ENCODE measurements at places on chromosomes 4 and X. TPM values are rescaled to one million over a fixed set of nuclear protein-coding genes. Genes with fewer than 3 reads are reported as not detected.

DNA sequence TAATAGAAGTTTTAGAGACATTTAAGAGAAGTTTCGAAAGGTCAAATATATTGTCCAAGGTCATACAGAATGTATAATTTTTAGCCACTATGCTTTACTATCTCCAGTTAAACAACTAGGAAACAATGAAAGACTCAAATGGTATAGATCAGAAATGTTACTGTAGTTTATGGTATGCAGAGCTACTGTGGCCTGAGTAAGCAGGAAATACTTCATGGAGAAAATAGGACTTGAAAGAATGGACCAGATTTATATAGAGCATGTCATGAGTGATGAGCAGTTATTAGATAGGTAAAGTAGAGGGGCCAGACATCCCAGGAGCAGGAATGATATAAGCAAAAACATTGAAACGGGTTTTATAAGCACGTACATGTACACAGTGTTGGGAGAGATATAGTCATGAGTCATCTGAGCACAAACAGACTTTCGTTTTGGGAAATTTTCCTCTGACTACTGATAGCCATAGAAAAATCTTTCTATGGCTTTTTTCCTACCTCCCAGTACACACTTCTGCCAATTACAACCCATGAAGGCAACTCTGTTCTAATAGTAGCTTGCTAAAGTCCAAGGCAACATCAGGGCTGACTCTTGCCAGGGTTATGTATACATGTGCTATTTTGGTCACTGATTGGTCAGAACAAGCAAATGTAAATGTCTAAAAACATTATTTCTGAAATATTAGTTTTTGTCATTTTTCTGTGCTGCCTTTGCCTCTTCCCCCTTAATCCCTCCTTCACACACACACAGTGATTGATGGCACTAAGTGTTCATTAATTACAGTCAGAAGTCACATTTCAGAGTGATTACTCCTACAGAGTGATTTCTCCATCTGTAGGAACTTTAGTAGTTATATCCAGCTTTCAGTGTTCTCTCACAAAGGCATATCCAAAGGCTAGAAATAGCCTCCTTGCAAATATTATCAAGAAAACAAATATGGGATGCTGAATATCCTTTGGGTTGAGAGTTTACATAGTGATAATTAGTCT, 198.7 kb downstream of the ENOX2 start:
- no peak for DNase-seq
- no peak overlapping the region for H3K4me3 ChIP-seq
- H3K27ac ChIP-seq, result no peak overlapping the region
- H3K36me3 ChIP-seq, result no peaks in the 10 kb centered on the region
- peaks cover 2% of the 10 kb centered on the region for H3K4me1 ChIP-seq

The SEL1L3 gene
- 62.7 TPM for total RNA-seq

DNA sequence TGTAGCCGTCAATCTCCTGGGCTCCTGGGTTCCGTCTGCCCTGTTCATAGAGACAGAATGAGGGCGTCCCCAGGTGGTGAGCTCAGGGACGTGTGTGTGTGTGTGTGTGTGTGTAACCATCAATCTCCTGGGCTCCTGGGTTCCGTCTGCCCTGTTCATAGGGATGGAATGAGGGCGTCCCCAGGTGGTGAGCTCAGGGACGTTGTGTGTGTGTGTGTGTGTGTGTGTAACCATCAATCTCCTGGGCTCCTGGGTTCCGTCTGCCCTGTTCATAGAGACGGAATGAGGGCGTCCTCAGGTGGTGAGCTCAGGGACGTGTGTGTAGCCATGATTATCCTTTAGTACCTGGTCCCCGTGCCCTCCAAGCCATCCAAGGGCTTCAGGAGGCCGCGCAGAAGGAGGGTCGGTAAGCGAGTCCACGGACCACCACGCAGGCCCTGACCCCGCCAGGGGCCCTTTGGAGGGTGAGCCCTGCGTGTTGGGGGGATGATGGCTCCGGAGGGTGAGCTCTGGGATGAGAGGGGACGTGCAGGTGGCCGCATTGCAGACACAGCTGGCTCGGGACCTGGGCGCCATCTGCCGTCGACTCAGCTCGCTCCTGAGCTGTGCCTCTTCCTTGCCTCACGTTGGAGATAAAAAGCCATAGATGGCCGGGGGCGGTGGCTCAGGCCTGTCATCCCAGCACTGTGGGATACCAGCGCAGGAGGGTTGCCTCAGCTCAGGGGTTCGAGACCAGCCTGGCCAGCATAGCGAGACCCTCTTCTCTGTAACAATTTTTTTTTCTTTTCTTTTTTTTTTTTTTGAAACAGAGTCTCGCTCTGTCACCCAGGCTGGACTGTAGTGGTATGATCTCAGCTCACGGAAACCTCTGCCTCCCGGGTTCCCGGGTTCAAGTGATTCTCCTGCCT, 5.4 kb upstream of the GTPBP6 start:
- H3K4me1 ChIP-seq, result peaks cover 7% of the 10 kb centered on the region
- no peaks in the 10 kb centered on the region for H3K36me3 ChIP-seq
- no peaks in the 10 kb centered on the region for H3K27me3 ChIP-seq
- H3K4me3 ChIP-seq, result no peak overlapping the region

DNA sequence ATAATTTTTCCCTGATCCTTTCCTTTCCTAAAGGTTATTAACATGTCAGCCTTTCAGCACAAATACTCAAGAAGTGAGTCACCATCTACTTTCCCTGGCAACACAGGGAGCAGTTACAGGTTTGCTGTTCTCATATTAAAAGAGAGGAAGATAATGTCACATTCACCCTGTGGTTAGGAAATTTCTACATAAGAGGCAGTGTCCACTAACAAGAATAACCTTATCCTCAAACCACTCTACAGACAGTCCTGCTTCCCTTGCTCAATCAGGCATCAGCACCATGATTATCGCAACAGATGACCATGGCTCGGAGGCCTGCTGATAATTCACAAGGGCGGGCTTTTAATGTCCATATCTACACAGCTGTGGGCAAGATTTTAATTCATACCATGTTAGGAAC, 30.9 kb downstream of the RNF150 start:
- H3K4me1 ChIP-seq, result no peaks in the 10 kb centered on the region
- no peak overlapping the region for H3K4me3 ChIP-seq
- no peaks in the 10 kb centered on the region for H3K36me3 ChIP-seq
- DNase-seq, result no peak

DNA sequence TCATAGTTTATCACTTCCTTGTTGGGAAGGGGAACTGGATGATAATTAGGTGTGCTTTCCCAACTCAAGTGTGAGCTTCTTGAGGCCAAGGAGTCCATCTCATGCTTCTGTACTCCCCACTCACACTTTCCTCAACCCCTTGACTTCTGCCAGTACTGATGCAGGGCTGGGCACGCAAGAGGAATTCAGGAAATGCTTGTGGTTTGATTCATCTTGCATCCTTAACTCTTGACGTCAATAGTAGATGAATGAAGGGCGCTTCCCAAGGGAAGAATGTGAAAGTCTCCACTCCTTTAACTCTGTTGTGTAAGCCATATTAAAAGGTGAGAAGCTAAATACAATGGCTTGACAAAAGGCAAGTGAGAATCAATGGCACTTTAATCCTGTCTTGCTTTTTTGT, 101.8 kb downstream of the AGTR2 start:
- H3K27ac ChIP-seq, result no peak overlapping the region
- H3K4me1 ChIP-seq, result no peaks in the 10 kb centered on the region
- no peak for DNase-seq
- H3K27me3 ChIP-seq, result no peaks in the 10 kb centered on the region

DNA sequence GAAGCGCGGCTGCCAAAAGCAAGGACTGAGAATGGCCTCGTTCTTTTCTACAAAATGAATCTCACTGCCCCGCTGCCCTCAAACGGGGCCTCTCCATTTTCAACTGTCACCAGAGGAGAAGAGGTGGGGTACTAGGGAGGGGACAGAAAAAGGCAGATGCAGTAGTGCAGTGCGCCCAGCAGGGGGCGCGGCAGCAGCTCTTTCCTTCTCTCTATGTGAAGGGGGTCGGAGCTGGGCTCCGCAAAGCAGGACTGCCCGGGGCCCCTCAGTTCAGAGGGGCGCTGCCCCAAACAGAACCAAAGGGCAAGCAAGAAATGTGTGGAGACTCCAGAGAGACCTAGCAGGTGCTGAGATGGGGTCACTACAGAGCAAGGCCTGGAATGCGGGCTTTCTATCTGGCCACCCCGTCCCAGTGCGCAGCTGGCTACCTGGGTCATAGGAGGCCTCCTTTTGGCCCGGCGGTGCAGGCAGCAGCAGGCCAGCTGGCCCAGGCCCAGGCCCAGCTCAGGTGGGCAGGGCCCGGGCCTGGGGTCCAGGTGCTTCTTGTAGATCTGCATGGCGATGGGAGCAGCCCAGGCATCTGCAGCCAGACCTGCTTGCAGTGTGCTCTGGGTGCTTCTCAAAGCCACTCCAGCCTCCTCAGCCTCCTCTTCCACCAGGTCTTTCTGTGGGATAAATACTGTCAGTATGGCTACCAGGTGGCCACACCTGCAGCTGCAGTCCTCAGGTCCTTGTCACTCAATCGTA, 5.9 kb downstream of the IRAK1 start:
- peak overlapping the region; percentile 26 for H3K4me3 ChIP-seq
- no peaks in the 10 kb centered on the region for H3K27me3 ChIP-seq
- peak overlapping the region; percentile 77 for H3K27ac ChIP-seq

- peak overlapping the region; percentile 90 for H3K27ac ChIP-seq
- no peak for DNase-seq
- H3K36me3 ChIP-seq, result peaks cover 24% of the 10 kb centered on the region
Observed at GRCh38 chrX:45001048-45001447, 128.1 kb downstream of the KDM6A start.

DNA sequence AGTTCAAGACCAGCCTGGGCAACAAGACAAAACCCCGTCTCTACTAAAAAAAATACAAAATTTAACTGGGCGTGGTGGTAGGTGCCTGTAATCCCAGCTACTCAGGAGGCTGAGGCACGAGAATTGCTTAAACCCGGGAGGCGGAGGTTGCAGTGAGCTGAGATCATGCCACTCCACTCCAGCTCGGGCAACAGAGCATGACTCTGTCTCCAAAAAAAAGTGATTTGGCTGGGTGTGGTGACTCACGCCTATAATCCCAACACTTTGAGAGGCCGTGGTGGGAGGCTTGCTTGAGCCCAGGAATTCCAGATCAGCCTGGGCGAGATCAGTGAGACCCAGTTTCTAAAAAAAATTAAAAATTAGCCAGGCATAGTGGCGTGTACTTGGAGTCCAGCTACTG, 4.1 kb downstream of the OPHN1 start:
- DNase-seq, result no peak
- H3K36me3 ChIP-seq, result peaks cover 2% of the 10 kb centered on the region
- H3K4me3 ChIP-seq, result no peak overlapping the region
- H3K4me1 ChIP-seq, result peaks cover 3% of the 10 kb centered on the region
- H3K27ac ChIP-seq, result no peak overlapping the region

DNA sequence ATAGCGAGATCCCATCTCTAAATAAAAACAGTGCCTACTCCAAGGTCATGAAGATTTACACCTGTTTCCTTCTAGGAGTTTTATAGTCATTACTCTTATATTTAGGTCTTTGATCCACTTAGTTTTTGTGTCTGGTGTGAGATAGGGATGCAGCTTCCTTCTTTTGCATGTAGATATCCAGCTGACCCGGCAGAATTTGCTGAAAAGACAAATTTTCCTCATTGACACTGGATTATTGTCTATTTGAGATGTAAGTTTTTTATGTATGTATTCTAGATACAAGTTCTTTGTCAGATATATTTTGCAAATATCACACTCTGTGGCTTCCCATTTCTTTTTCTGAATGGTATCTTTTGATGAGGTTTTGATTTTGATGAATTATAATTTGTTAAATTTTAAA, 85.4 kb downstream of the RFC1 start:
- no peak for DNase-seq
- peaks cover 35% of the 10 kb centered on the region for H3K36me3 ChIP-seq
- no peaks in the 10 kb centered on the region for H3K27me3 ChIP-seq
- H3K4me1 ChIP-seq, result no peaks in the 10 kb centered on the region

The UGT2B11 gene
- total RNA-seq, result 0.93 TPM

GRCh38 chrX:38347136-38347535, 5.3 kb upstream of the OTC start:
- H3K27ac ChIP-seq, result no peak overlapping the region
- peaks cover 20% of the 10 kb centered on the region for H3K4me1 ChIP-seq
- H3K4me3 ChIP-seq, result no peak overlapping the region
- no peaks in the 10 kb centered on the region for H3K27me3 ChIP-seq
- no peak for DNase-seq

GRCh38 chr4:151331276-151332042, 6.1 kb upstream of the SH3D19 start:
- H3K4me3 ChIP-seq, result no peak overlapping the region
- DNase-seq, result no peak
- H3K27me3 ChIP-seq, result no peaks in the 10 kb centered on the region
- peaks cover 8% of the 10 kb centered on the region for H3K4me1 ChIP-seq

DNA sequence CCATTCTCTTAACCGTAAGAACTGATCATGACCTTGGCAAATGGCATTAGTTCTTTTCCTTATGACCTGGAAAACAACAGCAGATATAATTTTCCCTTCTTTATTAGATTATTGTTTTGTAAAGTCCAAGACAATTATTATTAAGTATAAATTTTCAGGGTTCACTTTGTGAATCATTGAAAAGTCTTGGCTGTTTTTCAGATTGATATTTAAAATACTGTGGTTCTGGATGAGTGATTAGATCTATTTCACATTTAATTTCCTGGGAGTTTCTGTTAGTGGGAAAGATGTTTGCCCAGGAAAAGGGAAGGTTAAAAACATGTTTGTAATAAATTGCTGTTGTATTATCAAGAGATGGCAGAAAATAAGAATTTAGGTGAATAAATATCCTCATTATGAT, 194.9 kb downstream of the TLL1 start:
- no peaks in the 10 kb centered on the region for H3K4me1 ChIP-seq
- H3K27me3 ChIP-seq, result no peaks in the 10 kb centered on the region
- DNase-seq, result no peak
- no peaks in the 10 kb centered on the region for H3K36me3 ChIP-seq

GRCh38 chrX:40011322-40012038, 86.3 kb downstream of the BCOR start:
- DNase-seq, result no peak
- peaks cover 48% of the 10 kb centered on the region for H3K27me3 ChIP-seq
- no peaks in the 10 kb centered on the region for H3K36me3 ChIP-seq
- peaks cover 11% of the 10 kb centered on the region for H3K4me1 ChIP-seq
- peak overlapping the region; percentile 36 for H3K4me3 ChIP-seq

- peaks cover 24% of the 10 kb centered on the region for H3K27me3 ChIP-seq
- no peaks in the 10 kb centered on the region for H3K36me3 ChIP-seq
- peaks cover 2% of the 10 kb centered on the region for H3K4me1 ChIP-seq
- H3K27ac ChIP-seq, result no peak overlapping the region
- no peak overlapping the region for H3K4me3 ChIP-seq
Observed at GRCh38 chrX:8748855-8749254, 16.9 kb upstream of the ANOS1 start.

DNA sequence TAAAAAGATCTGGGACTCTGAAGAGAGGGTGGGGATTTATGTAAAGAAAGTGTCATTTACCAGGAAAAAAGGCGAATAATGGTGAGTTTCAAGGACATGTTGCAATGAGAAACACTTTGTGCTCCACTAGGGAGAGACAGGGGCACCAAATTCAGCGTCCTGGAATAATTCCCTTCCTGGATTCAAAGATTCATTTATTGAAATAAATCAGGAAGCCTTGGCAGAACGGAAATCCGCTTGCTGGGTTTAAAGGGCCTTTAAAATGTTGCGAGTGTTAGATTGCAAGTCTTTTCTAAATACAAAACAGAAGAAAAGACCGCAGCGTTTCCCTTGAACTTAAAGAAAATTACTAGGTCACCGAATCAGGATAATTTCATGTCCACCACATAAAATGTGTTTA, 3.8 kb upstream of the ZIC3 start:
- no peak for DNase-seq
- no peak overlapping the region for H3K4me3 ChIP-seq
- H3K36me3 ChIP-seq, result peaks cover 2% of the 10 kb centered on the region
- H3K27ac ChIP-seq, result no peak overlapping the region

The TMPRSS11D gene
- total RNA-seq, result not detected

The MCF2 gene
- total RNA-seq, result 0.31 TPM

The CCDC160 gene
- total RNA-seq, result 2.7 TPM
